ENCODE measurements at places on chromosomes 12 and 14. TPM values are rescaled to one million over a fixed set of nuclear protein-coding genes. Genes with fewer than 3 reads are reported as not detected.

Gene SERPINA6
- not detected for polyA plus RNA-seq

Gene NRL
- polyA plus RNA-seq = 3.0 TPM

Gene P2RX2
- polyA plus RNA-seq = not detected

Gene KCNMB4
- 0.70 TPM for polyA plus RNA-seq

Gene KRT2
- 0.61 TPM for polyA plus RNA-seq

Gene RPL10L
- not detected for polyA plus RNA-seq

Gene MANSC4
- polyA plus RNA-seq = not detected

Gene SLC2A13
- 1.8 TPM for polyA plus RNA-seq

Gene TAS2R19
- polyA plus RNA-seq = not detected

Gene OTX2
- not detected for polyA plus RNA-seq

Gene PELI2
- polyA plus RNA-seq = 2.6 TPM

Gene RNASE4
- polyA plus RNA-seq = 0.50 TPM

Gene SARNP
- 157 TPM for polyA plus RNA-seq

Gene FITM1
- polyA plus RNA-seq = 0.85 TPM

Gene ARHGEF25
- polyA plus RNA-seq = not detected

Gene IRAK3
- 0.53 TPM for polyA plus RNA-seq

Gene STAB2
- not detected for polyA plus RNA-seq

Gene IL26
- polyA plus RNA-seq = not detected

Gene MYH6
- polyA plus RNA-seq = not detected

Gene HOXC5
- not detected for polyA plus RNA-seq

Gene RERGL
- polyA plus RNA-seq = not detected

Gene RILPL1
- polyA plus RNA-seq = not detected

Gene SLC38A2
- 92.7 TPM for polyA plus RNA-seq

Gene CLBA1
- polyA plus RNA-seq = 0.57 TPM

Gene DHRS2
- polyA plus RNA-seq = 0.28 TPM

Gene SRRM4
- polyA plus RNA-seq = not detected

Gene IKBIP
- polyA plus RNA-seq = 6.9 TPM

Gene EIF2S3B
- polyA plus RNA-seq = 0.30 TPM

Gene FRS2
- polyA plus RNA-seq = 5.6 TPM

Gene TOMM20L
- 3.7 TPM for polyA plus RNA-seq

Gene RTN1
- polyA plus RNA-seq = 5.1 TPM

Gene HOXC12
- not detected for polyA plus RNA-seq

Gene PCED1B
- 26.4 TPM for polyA plus RNA-seq

Gene MDP1
- 29.5 TPM for polyA plus RNA-seq

Gene SPRYD3
- polyA plus RNA-seq = 59.6 TPM

Gene FGF23
- not detected for polyA plus RNA-seq
